ENCODE measurements at places on chromosomes 12 and 14.

GRCh38 chr12:16611146-16611545 is 5.2 kb upstream of the LMO3 start:
- no peak for DNase-seq

DNA sequence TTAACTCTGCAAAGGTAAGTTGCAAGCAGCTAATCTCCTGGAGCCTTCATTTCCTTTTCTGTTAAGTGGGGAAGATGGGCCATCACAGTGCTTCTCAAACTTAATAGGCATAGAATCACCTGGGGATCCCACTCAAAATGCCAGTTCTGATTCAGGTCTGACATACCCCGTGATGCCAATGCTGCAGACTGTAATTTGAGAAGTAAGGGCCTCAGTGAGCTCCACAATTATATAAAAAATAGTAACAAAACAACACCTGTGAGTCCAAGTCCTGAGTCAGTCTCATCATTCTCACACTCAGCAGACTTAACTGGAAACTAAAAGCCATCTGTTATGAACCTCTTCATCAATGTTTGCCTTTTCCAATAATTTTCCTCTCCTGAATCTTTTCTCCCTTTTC is 10.8 kb upstream of the PSMA6 start:
- DNase-seq: no peak

GRCh38 chr12:8834230-8834629 is 11.8 kb downstream of the A2ML1 start:
- no peak for DNase-seq

DNA sequence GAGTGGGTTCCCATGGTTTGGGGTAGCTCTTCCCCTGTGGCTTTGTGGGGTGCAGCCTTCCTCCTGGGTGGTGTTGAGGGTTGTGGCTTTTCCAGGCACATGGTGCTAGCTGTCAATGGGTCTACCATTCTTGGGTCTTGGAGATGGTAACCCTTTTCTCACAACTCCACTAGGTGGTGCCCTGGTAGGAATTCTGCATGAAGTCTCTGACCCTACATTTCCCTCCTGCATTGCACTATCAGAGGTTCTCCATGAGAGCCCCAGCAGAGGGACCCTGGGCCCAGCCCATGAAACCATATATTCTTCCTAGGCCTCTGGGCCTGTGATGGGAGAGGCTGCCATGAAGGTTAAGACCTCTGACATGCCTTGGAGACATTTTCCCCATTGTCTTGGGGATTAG is 1093.3 kb downstream of the SLC16A7 start:
- no peak for DNase-seq

DNA sequence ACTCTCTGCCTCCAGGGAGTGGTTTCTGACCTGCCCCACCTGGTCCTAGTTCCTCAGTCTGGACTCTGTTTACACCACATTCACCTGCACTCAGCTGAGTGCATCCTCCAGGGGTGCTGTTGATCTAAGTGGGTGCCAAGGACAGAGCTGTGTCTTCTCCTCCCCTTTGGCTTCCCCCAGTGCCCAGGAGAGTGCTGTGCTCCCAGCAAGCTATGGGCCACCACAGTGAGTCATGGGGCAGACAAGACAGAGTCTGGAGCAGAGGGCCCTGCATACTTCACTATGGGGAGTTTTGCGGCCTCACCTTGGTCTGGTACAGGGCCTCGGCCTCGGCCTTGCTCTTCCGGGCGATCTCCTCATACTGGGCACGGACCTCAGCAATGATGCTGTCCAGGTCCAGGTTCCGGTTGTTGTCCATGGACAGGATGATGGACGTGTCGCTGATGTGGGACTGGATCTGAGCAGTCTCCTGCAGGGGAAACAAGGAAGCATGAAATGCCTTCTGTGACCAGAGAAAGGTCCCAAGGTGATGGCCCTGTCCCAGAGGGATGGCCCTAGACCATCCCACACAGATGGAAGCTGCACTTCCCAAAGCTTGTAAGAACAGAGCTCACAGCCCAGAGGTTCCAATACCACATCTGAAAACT is 4.9 kb downstream of the KRT73 start:
- DNase-seq: no peak

- DNase-seq: no peak
Observed at GRCh38 chr12:10069099-10069498, 29.7 kb downstream of the CLEC1A start.

GRCh38 chr12:55499810-55500252 is 7.7 kb downstream of the OR6C68 start:
- DNase-seq: no peak

- DNase-seq: no peak
Observed at GRCh38 chr12:47779943-47780504, 7.0 kb downstream of the SLC48A1 start.

DNA sequence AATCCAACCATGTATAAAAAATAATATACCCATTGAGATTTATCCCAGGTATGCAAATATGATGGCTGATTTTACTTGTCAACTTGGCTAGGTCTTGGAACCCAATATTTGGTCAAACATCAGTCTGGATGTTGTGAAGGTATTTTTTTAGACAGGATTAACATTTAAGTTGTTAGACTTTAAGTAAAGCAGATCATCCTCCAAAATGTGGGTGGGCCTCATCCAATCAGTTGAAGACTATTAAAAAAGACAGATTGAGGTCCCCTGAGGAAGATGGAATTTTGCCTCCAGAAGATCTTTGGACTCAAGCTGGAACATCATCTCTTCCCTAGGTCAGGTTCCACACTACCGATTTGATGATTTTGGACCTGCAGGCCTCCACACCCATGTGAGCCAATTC is 271.2 kb downstream of the TMEM121 start:
- no peak for DNase-seq

GRCh38 chr12:131589966-131590365 is 120.9 kb upstream of the SFSWAP start:
- no peak for DNase-seq

GRCh38 chr12:67927815-67928214 is 61.4 kb upstream of the IFNG-AS1 start:
- no peak for DNase-seq

GRCh38 chr12:84136862-84137367 is 775.7 kb downstream of the SLC6A15 start:
- DNase-seq: no peak

GRCh38 chr12:48774516-48774915 is 14.4 kb downstream of the ADCY6 start:
- DNase-seq: no peak

- peak; percentile 71 for DNase-seq
Observed at GRCh38 chr12:4855121-4855924, 54.4 kb upstream of the KCNA1 start.

DNA sequence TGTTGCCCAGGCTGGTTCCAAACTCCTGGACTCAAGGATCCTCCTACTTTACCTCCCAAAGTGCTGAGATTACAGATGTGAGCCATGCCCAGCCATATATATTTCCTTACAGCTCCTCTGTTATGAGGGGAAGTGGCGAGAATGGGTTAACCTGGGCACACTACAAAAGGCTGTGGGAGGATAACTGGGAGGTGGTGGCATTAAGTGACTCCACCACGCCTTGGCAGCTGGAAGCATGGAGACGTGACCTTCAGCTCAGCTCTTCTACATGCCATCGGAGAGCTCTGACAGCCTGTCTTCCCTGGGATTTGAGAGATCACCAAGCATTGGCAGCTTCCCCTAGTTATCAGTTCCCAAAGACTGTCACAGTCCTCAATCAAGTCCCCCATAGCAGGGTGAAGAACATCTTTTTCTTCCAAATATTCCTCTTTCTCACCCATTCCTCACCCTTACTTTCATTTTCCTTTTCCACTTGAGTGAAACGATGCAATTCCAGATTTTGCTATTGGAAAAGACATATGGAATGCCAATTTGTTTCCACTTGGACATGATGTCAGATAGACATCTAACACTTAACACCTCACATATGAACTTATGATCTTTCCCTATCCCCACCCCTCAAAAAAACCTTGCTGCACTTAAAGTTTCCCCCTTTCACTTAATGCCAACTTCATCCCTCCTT is 48.5 kb downstream of the PHLDA1 start:
- no peak for DNase-seq

DNA sequence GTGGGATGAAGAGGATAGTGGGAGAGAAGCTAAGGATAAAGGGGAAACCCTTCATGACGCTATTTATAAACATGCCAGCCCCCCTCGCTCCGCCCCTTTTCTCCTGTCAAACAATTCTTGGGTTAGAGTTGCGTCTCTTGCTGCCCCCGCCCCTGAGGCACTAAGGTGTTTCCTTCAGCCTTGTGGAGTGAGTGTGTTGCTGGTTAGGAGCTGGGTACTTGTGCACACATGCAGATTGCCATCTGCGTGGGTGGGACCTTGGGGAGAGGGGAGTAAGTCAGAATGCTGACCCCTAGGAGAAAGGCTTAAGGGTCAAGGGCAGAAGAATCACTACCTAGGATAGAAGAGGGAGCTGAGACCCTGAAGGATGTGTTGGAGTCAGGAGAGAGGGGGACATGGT is 5.4 kb downstream of the FOXJ2 start:
- DNase-seq: no peak

DNA sequence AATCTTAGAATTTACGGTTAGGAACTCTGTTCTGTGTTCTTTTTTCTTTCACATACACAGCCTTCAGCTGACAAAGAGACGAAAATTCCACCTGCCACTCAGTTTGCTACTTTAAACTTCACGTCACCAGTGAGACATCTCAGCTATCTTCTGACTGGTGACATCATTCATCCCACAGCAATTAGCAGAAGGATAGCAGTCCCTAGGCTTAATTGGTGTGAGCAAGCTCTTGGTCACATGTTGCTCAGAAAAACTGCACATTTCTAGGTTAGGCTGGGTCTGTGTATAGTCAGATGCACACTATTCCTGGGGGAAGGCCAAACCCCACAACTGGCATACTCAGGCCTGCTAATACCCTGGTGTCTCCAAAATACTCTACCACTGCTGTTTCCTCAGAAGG is 23.9 kb downstream of the SLC7A7 start:
- no peak for DNase-seq

- no peak for DNase-seq
Observed at GRCh38 chr14:104136472-104137296, 1.7 kb upstream of the KIF26A start.

DNA sequence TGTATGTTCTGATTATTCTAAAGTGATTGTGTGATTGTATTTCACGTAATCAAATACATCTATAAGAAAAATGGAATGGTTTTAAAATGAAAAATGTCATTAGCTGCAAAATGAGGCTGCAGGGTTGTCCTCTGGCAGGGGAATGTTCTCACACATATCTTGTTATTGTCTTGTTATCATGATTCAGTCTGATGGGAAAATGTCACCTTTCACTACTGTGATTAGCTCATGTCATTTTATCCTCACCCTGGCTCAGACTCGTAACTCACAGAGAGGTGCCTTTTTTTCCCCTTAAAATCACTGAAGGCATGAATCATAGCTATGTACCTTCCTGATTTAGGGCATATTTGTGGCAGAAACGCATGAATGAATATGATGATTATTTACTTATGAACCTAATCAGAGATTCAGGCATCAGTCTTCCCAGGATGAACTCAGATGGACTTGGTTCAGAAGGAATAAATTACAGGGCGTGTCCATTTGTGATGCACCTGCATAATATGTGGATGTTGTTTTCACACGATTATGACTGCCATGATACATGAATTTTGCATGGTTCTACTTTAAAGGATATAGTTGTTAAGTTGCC is 1339.2 kb downstream of the AACS start:
- no peak for DNase-seq

- DNase-seq: no peak
Observed at GRCh38 chr14:69708049-69708448, 58.9 kb upstream of the SRSF5 start.

GRCh38 chr12:47020211-47020821 is 59.1 kb upstream of the PCED1B start:
- no peak for DNase-seq

DNA sequence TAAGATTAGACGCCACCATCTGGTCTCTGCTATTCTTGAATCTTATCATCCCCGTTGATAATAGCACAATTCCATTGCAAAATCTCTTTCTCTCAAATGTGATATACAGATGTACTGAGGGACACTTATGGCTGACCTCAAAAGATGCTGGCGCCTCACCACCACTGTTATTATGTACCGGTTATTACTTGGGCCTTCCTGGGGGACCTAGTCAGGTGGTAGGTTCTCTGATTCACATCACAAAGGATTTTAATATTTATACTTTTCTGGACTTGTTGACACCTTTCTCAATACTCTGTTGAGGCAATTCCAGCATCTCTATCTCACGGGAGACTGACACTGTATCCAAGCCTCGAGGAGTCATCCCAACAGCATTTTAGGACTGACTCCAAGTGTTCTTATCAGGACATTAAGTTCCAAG is 21.3 kb upstream of the FAM234B start:
- DNase-seq: peak; percentile 23

GRCh38 chr14:50658203-50658602 is 9.9 kb downstream of the SAV1 start:
- peak; percentile 56 for DNase-seq

DNA sequence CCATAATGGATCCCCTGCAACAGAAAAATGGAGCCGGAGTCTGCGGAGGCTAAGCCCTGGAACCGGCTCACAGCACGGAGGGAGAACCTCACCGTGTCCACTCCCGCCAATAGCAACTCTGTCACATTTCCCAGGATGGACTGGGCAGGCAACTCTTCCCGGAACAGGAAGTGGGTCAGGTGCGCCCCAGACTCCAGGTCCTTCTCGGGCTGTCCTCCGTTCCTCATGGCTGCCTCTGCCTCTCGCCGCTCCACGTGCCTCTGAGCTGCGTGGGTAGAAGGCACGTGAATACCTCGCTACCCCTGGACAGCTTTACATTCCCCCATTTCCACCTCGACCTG is 2.2 kb downstream of the CYP27B1 start:
- DNase-seq: no peak

- DNase-seq: no peak
Observed at GRCh38 chr12:104063712-104064030, 660 bp upstream of the HCFC2 start.

DNA sequence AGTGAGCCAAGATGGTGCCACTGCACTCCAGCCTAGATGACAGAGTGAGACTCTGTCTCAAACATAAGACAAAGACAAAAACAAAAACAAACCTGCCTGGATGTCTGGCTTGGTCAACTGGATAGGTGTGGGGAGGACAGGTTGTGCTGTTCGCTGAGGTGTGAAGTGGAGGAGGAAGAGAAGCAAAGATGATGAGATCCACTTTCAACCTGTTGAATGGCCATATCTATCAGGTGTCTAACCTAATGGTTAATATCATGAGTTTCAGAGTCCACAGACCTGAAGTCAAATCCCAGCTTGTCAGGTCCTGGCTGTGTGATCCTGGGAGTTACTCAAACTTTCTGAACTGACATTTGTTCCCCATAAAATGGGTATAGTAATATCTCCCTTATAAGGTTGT is 9.7 kb upstream of the CCDC177 start:
- DNase-seq: no peak

GRCh38 chr14:26925876-26926584 is 328.2 kb upstream of the NOVA1 start:
- no peak for DNase-seq

GRCh38 chr12:17139931-17140330 is 534.0 kb upstream of the LMO3 start:
- DNase-seq: no peak

- DNase-seq: no peak
Observed at GRCh38 chr14:50677527-50678063, 9.5 kb upstream of the SAV1 start.

GRCh38 chr12:122793685-122794106 is 19.3 kb downstream of the CCDC62 start:
- DNase-seq: peak; percentile 26

- no peak for DNase-seq
Observed at GRCh38 chr12:80068173-80068572, 31.2 kb upstream of the OTOGL start.

- DNase-seq: no peak
Observed at GRCh38 chr12:76720068-76720467, 43.8 kb upstream of the ZDHHC17 start.

GRCh38 chr12:111581434-111582132 is 17.5 kb downstream of the ATXN2 start:
- no peak for DNase-seq

GRCh38 chr12:111277570-111277969 is 91.3 kb downstream of the PHETA1 start:
- no peak for DNase-seq

Data from hindlimb muscle (tissue), 1 donor.